ENCODE measurements at places on chromosomes 4 and X.

- DNase-seq, result no peak
Observed at GRCh38 chr4:804804-805203, 21.1 kb downstream of the CPLX1 start.

DNA sequence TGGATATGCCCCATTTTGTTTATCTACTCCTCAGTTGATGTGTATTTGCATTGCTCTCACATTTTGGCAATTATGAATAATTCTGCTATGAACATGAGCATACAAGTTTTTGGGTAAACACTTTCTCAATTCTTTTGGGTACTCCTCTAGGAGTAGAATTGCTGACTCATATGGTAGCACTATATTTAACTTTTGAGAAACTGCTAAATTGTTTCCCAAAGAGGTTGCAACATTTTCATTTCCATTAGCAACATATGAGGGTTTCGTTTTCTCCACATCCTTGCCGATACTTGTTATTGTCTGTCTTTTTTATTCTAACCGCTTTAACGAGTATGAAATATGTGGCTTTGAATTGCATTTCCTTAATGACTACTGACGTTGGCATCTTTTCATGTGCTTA is 185.4 kb downstream of the TSPAN5 start:
- no peak for DNase-seq

DNA sequence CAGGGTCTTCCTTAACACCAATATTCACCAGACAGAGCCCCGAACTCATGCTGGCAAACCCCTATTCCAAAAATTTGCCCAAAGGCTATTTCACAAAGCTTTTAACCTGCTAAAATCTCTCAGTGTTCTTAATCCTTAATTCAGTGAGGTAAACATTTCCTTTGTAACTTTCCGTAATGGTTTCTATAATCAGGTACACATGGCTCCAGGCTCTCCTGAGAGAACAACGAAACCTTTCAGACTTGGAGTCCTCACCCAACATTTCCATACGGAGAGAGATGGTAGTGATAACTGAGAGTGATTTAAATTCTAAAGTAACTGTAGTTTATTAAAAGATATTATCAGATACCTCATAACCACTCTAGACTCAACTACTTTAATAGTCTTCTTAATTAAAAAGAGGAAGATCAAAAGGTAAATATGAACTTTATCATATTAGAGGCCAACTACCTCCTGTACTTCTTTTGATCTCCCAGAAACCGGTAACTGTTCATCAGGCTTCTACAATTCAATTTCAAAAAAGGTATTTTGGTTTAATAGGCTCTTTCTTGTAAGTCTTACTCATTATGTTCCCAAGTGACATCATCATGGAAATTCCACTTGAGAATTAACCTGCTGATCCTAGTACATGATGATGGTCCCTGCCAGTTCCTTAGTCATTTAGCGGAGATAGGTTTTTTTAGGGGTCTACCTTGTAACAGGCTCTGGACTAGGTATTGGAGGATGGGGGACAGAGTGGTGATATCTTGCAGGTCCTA is 91.4 kb upstream of the UCP1 start:
- DNase-seq, result no peak

DNA sequence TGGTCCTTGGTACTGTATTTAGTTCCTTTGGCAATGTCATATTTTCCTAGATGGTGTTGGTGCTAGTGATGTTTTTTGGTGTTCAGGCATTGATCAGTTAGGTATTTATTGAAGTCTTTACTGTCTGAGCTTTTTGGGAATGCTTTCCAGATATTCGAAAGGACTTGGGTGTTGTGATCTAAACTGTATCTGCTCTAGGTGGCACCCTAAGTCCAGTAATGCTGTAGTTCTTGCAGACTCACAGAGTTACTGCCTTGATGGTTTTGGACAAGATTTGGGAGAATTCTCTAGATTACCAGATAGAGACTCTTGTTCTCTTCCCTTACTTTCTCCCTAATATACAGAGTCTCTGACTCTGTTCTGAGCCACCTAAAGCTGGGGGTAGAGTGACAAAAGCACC is 513.6 kb upstream of the PITX2 start:
- peak; percentile 21 for DNase-seq

GRCh38 chrX:149476513-149476912 is 28.6 kb downstream of the IDS start:
- no peak for DNase-seq

DNA sequence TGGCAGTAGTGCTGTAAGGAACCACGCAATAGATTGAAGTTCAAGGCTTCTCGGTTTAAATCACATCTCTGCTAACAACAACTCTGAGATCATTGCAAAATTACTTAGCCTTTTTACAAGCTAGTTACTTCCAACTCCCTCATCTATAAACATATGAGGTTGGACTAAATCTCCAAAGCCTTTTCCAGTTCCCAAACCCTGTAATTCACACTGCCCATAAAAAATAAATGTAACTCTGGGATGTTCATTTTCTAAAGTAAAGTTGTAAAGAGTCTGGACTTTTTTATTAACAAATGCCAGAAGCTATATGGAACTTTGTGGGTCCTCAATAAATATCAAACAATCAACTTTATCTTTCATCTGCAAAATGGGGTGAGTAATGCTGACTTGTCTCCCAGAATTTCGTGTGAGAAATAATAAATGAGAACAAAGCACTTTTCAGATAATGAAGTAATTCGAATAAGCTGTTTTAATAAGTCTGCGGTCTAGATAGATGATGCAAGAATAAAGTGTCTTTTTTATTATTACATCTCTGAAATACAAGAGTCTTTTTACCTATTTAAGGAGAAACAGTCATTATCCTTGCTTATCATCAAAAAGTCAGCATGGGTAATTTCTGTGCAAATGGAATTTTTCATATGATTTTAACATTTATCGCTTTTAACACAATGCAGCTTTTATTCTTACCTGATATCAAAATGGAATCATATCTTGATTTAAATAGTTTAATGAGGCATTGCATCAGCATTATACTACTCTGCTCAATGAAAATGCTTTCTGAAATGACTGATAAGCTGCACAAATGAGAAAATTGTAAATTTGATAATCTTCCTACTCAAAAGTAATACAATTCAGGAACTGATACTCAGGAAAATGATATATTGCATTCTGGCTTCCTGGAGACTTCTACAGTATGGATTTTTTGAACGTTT is 252.6 kb downstream of the BANK1 start:
- no peak for DNase-seq

DNA sequence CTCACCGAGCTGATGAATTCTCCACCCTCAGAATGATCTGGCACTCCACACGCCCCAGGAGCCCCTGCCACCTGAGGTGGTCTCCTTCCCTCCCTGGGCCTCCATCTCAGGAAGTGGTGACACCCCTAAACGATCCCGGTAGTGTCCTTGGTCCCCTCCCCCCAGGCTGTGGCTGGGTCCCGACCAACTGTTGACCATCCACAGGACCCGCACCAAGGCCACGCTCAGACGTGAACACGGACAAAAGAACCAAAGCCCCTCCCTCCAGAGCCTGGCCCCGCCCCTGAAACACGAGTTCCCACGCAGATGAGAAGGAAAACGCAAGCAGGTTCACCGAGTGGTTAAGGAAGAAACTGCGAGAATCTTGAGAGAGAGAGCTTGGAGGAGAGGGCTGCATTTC is 16.6 kb downstream of the LRPAP1 start:
- no peak for DNase-seq

DNA sequence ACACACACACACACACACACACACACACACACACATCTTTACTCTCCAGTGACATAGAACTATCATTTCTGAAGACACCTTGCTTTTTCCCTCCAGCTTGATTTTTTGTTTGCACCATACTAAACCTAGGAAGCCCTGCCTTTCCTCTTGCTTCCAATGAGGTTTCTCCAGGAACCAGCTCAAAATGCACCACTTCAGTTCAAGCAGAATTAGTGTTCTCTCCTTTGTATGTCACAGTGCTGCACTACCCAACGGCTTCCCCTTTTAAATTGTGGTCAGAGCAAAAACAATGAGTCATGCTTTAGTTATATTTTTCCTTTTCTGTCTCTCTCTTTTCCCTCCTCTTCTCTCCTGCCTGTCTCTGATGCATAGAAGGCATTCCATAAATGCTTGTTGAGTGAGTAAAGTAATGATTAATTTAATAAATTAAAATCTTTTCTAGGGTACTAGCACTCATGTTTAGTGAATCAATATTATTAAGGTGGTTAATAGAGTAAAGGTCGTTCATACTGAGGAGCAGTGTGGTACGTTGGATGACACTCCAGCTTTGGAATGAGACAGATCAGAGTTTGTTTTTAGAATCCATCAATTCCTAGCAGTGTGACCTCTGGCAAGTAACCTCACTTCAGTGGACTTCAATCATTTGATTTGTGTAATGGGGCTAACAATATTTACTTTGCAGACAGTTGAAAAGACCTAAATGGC is 5.9 kb downstream of the RTL3 start:
- DNase-seq, result no peak

DNA sequence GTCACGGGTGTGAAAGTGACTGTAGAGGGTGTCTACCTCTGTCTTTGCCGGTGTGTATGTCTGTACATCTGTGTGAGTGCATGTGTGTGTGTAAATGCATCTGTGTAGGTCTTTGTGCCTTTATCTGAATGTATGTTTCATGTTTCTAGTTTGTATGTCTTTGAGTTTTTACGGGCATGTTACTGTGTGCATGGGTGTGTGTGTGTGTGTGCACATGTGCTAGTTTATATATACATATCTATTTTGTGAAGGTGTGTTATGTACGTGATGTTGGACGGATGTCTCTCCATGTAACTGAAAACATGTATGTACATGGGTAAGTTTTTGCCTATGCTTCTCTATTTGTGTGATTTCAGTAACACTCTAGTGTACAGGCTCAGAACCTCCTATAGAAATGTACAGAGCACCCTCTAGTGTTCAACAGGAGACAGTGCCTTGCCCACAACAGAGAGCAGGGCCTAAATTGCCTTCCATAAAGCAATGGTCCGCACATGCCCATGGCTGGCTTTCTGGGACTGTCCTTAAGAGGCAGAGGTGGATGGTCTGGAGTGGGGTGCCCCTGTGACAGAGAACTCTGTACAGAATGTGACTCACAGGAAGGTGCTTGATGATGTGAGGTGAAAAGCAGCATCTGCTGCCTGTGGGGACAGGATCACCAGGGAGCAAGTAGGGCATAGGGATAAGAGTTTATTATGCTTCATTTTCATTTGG is 343.5 kb downstream of the RAPGEF2 start:
- DNase-seq, result peak; percentile 71

- no peak for DNase-seq
Observed at GRCh38 chr4:58286335-58286734, 1176.2 kb upstream of the IGFBP7 start.

GRCh38 chr4:165203541-165204461 is 3.6 kb upstream of the KLHL2 start:
- no peak for DNase-seq

DNA sequence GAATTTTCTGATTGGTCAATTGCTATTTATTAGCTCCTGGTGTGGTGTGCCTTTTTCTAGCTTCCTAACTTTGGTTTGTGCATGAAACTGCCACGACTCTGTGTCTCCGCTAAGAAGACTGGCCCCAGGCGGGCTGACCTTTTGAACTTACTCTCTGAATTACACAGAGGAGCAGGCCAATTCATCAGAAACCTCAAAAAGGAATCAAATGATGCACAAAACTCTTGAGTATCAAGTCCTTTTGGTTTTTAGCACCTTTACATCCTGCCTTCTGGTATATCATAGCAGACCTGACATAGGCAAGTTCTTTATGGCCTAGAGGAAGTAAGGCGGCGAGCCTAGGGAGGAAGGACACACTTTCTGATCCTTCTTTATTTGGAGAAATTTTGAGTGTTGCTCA is 17.6 kb downstream of the TKTL1 start:
- no peak for DNase-seq

DNA sequence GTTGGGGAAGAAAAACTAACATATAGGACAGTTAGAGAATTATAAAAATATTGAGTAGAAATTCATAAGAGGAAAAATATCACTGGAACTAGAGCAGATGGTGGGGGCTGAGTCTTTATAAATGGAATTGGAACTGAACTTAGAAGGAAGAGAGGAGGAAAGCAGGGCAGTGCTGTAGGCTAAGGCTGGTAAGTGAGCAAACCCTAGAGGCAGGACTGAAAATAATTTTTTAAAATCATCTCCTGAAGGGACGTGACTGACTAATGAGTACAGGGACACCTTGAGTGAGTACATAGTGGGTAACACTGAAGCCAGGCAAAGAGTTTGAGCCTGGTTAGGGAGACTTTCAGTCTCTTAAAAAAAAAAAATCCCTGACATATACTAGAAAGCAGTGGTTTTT is 63.3 kb downstream of the GALNT7 start:
- peak; percentile 12 for DNase-seq

DNA sequence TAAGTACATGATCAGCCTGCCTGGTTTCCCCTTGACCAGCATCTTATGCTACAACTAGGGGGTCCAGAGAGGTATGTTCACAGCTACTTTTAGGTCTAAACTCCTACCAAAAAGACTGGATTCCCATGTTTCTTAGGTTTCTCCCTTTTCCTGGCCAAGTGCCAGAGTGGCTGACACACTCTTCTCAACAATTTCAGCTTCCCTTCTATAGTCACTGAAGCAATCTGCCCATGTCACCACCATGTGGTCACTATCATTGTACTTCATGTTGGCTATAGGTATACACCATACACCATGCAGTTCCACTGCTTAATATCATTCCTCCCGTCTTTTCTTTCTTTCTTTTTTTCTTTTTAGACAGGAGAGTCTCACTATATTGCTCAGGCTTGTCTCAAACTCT is 66.9 kb downstream of the KLHL13 start:
- DNase-seq, result no peak

- no peak for DNase-seq
Observed at GRCh38 chrX:44062840-44063239, 89.7 kb upstream of the NDP start.

GRCh38 chr4:105714071-105714521 is 5.5 kb downstream of the GSTCD start:
- DNase-seq, result no peak

- no peak for DNase-seq
Observed at GRCh38 chr4:154384012-154384411, 107.6 kb downstream of the DCHS2 start.

DNA sequence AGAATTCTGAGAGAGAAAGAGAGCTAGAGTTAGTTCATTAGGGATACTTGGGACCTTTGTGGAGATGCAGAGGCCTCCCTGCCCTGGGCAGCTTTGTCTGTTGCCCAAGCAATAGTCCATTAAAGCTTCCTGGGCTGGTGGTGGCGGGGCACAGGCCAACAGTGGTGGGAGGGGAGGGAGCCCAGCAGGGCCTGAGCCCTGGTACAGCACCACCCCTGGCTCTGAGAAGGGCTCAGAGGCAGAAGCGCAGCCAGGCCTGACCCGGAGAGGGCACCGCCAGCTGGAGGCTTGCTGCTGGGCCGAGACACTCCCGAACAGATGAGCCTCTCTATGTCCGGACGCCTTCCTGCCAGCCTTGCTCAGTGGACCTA is 65.3 kb downstream of the EFNB1 start:
- DNase-seq, result no peak
